ENCODE measurements at places on chromosomes 1 and 21.

- no peak for DNase-seq
Measured at GRCh38 chr1:208083715-208084085, 160.5 kb downstream of the PLXNA2 start.

DNA sequence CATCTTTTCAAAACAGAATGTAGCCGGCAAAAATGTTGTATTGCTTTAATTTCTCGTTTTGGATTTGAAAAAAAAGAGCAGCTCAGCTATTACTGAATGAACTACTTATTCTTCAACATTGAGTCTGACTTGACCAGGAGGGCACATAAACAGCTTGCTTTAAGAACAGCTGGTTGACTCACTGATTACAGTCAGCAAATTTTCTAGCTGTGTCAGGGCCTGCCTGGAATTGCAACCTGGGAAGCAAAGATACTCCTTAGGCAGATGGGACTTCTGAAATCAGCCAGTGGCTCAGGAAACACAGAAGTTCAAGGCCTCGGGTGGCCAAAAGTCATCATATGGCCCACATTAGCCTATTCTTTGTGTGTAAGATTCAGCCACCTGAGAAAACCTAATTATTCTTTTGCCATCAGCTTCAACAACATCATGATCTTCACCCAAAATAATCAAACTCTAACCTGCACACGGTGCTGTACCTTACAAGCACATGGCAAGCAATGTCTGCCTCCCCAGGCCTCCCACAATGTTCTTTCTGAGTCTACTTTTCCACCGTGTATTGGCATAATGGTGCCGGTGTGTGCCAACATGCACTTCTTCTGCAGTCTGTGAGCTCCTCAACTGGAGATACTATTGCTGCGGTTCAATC is 307.2 kb downstream of the HHIPL2 start:
- DNase-seq = peak; percentile 90

GRCh38 chr21:28086861-28087581 is 905.7 kb downstream of the LTN1 start:
- no peak for DNase-seq

DNA sequence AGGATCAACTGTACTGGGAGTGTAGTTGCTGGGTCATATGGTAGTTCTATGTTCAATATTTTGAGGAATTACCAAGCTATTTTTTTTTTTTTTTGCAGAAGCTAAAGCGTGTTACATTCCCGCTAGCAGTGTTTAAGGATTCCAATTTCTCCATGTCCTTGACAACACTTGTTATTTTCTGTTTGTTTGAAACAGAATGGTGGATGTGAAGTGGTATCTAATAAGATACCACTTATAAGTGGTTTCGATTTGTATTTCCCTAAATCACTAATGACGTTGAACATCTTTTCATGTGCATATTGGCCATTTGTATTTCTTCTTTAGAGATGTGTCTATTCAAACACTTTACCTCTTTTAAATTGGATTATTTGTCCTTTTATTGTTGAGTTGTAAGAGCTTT is 112.2 kb downstream of the DISP1 start:
- no peak for DNase-seq

- DNase-seq = no peak
Measured at GRCh38 chr1:157915859-157916258, 74.3 kb upstream of the CD5L start.

- DNase-seq = peak; percentile 29
Measured at GRCh38 chr1:160837558-160838205, 25.0 kb downstream of the CD244 start.

DNA sequence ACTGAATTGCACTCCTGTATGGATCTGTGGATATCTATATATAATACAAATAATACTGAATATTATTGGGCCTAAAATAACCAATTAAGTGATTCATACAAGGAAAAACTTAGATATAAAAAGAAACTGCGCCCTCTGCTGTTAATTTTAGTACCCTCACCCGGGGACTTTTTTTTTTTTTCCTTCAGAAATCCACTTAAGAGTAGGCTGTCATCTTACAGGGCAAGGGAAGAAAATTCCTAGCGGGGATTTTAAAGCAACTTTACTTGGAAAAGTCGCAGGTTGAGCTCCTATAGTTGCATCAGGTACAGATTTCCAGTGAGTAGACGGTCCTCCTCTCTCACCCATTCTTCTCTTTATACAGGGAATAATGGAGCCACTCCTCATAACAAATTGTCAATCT is 1.3 kb downstream of the NTNG1 start:
- DNase-seq = peak; percentile 71

DNA sequence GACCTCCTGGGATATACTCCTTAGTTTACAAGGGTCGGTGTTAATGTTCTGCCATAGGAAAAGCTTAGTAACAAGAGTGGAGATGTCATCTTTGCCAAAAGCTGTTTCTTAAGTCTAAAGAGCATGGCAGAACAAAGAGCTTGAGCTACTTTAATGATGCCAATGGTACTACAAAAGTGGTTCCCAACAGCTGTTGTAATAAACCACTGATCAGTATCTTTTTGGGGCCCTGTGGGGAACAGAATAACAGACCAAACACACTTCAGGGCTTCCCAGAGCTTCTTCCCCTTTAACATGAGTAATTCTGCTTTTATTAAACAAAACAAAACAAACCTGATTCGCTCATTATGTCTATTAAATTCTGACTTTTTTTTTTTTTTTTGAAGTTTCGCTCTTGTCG is 116.3 kb downstream of the NCAM2 start:
- DNase-seq = no peak

GRCh38 chr1:85319491-85319890 is 43.1 kb upstream of the BCL10 start:
- no peak for DNase-seq

- no peak for DNase-seq
Measured at GRCh38 chr1:169048043-169048442, 58.4 kb upstream of the ATP1B1 start.

GRCh38 chr1:182262425-182262824 is 129.2 kb downstream of the GLUL start:
- DNase-seq = no peak

DNA sequence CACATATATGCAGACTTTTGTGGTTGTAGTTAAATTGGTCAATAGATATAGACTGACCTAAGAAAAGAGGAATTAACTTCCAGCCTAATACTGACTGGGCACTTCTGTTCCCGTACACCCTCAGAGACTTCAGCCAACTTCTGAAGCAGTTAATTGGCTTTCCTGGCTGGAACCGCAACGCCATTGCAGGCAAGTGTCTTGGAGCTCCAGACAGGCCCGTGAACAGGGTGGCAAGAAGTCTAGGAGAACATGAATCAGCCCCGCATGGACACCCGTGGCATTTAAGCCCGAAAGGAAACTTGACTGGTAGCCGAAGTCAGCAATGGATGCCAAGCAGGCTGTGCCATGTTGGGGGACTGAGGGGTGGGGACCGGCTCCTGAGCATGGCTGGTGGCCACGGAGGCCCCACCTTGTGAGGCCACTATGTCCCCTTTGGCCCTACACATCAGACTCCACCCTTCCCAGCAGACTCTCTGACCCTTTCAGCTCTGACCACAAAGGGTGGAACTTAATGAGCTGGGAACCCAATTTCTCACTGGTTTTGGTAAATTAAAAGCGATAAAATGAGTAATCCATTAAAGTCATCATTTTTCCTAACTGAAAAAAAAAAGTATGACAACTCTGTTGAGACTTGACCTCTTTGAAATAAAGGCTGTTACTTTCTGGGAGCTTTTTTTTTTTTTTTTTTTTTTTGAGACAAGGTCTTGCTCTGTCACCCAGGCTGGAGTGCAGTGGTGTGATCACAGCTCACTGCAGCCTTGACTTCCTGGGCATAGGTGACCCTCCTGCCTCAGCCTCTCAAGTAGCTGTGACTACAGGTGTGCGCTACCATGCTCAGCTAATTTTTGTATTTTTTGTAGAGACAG is 54.1 kb downstream of the RUNX1 start:
- no peak for DNase-seq

DNA sequence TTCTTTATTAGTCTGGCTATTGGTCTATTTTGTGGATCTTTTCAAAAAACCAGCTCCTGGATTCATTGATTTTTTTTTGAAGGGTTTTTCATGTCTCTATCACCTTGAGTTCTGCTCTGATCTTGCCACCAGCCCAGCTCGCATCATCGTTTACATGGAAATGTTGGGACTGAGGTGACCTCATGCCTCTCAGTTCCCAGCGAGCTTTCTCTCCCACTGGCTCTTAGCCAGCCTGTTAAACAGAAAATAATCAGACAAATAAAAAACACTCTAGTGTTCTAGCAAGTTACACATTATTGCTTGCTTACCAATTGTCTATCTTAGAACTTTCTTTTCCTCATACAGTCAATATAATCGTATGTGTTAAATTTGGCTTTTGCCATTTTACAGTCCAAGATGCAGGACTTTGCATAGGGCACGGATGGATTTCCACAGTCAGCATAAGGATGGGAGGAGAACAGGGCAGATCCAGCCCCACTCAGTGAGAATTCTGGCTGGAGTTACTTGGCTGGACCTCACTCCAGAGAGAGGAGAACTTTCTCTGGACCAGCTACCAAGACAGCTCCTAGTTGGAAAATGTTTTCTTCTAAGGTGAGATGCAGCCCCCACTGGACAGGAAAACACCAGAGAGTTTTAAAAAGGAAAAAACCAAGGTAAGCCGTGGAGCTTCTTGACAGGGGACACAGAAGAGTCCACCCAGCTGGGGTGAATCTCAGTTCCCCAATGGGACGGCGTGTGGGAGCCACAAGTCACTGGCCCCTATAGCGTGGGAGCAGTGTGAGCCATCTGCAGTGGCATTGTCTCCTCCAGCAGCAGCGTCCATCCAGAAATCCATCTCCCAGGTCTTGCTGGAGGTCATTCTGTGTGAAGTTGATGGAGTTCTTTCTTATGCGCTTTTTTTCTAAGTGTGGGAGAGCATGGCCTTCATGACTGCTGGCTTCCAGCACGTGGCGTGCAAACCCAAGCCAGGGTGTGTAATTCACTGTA is 17.6 kb downstream of the PGBD2 start:
- no peak for DNase-seq

GRCh38 chr1:189217646-189218045 is 1260.0 kb downstream of the BRINP3 start:
- DNase-seq = no peak

GRCh38 chr1:240613356-240614142 is 1.6 kb upstream of the GREM2 start:
- no peak for DNase-seq

DNA sequence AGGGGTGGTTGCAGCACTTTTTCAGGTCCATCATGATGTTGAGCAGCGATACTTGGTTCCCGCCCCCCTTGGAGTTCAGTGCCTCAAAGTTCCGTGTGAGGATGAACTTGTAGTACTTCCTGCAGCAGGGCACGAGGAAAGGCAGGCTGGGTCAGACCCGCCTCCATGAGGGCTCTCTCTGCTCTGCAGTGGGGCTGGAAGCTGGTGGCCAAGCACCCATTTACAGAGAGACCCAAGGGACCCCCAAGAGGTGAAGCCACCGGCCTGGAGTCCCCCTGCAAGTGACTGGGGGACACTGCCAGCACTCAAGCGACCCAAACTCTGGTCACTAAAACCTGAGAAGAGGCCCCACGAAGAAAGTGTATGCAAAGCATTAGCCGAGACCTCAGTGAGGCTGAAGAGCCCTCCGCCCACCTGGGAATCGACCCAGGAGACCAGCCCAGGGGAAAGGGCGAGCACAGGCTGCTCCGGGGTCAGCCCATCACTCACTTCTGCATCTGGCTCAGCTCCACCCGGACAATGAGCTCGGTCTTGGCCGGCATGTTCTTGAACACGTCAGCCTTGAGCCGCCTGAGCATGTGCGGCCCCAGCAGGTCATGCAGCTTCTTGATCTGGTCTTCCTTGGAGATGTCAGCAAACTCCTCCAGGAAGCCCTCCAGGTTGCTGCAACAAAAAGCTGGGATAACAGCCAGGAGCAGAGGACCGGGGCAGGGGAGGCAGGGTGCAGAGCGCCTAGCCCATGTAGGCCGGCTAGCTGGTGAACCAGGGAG is 45.2 kb downstream of the CHD5 start:
- no peak for DNase-seq

GRCh38 chr1:109790735-109791494 is 27.2 kb upstream of the EPS8L3 start:
- no peak for DNase-seq

GRCh38 chr1:179818260-179818659 is 59.3 kb downstream of the TOR1AIP2 start:
- no peak for DNase-seq

- no peak for DNase-seq
Measured at GRCh38 chr1:53015508-53015860, 46.5 kb upstream of the PODN start.

DNA sequence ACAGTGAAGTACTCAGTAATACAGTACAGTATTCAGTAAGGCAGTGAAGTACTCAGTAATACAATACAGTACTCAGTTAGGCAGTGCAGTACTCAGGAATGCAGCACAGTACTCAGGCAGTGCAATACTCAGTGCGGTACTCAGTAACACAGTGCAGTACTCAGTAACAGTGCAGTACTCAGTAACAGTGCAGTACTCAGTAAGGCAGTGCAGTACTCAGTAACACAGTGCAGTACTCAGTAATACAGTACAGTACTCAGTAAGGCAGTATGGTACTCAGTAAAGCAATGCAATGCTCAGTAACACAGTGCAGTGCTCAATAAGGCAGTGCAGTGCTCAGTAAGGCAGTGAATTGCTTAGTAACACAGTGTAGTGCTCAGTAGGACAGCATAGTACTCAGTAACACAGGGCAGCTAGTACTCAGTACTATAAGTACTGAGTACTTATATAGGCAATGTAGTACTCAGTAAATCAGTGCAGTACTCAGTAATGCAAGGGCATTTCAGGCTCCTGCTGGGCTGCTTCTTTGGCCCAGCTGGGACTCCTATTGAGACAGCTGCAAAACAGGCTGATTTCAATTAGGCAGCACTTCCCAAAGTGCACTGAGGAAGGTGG is 411.3 kb downstream of the DISC1 start:
- DNase-seq = no peak

DNA sequence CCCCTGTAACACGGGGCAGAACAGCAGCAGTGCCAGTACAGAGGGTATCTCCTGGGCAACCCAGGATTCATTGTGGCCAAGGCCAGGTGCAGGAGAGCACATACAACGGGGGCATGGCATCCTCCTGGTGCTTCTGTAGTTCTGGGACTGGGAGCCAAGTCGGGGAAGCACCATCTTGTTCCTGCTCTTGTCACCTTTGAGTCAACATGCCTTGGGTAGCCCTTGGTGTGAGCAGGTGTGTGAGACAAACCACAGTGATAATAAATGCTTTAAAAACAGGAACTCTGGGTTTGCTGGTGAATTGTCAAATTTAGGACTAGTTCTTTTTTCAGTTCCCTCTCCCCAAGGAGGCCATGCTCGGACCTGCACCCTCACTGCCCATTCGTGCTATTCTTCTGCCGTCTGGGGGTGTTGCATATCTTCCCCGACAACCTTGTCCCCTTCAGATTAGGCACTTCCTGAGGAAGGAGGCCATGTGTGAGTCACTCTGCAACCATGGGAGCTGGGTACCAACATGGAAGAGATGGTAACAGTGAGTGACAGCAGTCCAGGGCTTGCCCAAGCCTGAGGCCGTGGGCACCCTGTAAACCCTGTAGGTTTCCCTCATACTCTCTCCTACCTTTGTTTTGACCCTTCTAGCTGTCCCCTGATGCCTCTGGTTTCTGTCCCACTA is 150.2 kb downstream of the GRIK3 start:
- DNase-seq = no peak

- DNase-seq = no peak
Measured at GRCh38 chr21:20783611-20784010, 214.6 kb upstream of the NCAM2 start.

All from bronchial epithelial cell (primary cell).